AML-193 (cell line): ENCODE measurements at places on chromosomes 6 and 20.
A peak's percentile ranks its signal among the peaks of the same experiment; 100 is the strongest.

DNA sequence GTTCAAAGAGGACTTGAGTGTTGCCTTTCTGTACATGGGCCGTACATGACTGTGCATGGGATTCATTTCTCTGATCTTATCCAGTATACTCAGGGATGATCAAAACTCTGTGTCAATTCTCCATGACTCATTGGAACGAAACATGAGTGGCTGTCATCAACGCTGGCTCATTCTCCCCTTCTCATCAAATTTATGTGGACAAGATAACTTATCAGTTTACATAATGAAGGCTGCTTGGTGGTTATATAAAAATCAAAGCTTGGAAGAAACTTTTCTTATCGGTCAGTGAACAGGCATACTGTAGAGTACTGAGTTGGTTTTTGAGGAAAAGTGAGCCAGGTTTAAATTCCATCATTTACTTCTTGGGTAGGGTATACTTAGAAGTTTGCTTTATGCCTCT, 24.9 kb downstream of the CRISP1 start:
- no peak for DNase-seq

- DNase-seq, result no peak
Observed at GRCh38 chr20:19691125-19691524, 66.9 kb upstream of the RIN2 start.

GRCh38 chr20:32326504-32326845, 31.7 kb upstream of the ASXL1 start:
- DNase-seq, result no peak

- DNase-seq, result peak; percentile 21
Observed at GRCh38 chr20:57596998-57597939, 23.0 kb downstream of the ZBP1 start.

GRCh38 chr6:20237677-20238460, 25.6 kb upstream of the MBOAT1 start:
- DNase-seq, result no peak

GRCh38 chr6:109872968-109873545, 105.1 kb upstream of the GPR6 start:
- peak; percentile 87 for DNase-seq

- DNase-seq, result no peak
Observed at GRCh38 chr6:110530671-110531070, 54.3 kb upstream of the SLC22A16 start.

DNA sequence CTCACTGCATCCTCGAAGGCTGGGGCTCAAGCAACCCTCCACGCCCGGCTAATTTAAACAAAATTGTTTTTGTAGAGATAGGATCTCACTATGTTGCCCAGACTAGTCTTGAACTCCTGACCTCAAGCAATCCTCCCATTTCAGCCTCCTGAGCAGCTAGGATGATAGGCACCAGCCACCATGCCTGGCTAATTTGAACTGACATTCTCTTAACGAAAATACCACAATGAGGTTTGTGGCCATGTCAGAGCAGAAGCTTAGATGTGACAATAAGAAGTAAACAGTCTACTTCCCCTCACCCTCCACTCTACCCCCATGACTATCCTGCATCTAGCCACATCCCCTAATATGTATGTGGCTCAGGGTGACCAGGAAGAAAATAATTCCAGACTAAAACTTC, 74.8 kb upstream of the PLCB4 start:
- DNase-seq, result no peak

- no peak for DNase-seq
Observed at GRCh38 chr20:3767110-3767426, 485 bp downstream of the ADISSP start.

- no peak for DNase-seq
Observed at GRCh38 chr6:131761060-131761761, 46.6 kb upstream of the ENPP1 start.

DNA sequence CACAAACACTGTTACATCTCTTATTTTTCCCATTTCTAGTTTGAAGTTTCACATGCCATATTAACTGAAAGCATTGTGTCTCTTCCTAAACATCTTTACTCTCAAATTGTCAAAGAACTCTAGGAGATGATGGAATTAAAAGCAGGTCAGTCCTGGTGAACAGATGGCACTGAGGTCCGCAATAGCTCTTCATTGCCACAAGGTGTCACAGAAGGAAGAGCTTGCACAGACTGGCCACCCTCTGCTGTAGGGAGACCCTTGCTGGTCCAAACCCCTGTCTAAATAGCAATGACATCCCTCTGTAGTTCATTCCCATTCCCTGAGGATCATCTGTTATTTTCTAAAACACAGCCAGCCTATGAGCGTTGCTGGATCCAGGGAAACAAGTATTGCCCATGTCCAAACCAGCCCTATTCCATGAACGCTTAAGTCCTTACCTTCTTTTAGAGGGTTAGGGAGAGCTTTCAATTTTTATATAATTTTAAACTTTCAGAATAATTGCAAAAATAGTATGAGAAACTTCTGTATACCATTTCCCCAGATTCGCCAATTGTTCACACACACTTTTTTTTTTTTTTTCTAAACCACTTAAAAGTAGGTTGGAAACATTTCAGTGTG, 10.1 kb upstream of the HDAC2 start:
- DNase-seq, result peak; percentile 63

GRCh38 chr6:40695750-40696415, 108.7 kb upstream of the LRFN2 start:
- DNase-seq, result no peak

DNA sequence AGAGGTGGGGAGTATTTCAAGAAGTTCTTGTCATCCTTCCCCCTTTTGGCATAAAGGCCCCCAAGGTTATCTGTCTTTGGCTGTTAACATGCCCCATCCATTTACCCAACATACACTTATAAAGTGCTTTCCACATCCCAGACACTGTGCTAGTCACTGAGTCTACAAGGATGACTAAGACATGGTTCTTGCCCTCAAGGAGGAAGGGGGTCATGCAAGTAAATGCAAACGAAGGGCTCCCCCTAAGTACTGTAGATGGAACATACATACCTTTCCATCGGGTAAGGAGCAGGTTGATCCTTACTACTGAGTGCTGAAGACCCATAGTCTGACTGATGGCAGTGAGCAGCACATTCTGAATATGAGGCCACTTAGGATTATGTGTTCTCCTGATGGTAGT, 38.3 kb downstream of the HECA start:
- no peak for DNase-seq

- DNase-seq, result no peak
Observed at GRCh38 chr6:11824986-11825385, 46.4 kb upstream of the ADTRP start.

DNA sequence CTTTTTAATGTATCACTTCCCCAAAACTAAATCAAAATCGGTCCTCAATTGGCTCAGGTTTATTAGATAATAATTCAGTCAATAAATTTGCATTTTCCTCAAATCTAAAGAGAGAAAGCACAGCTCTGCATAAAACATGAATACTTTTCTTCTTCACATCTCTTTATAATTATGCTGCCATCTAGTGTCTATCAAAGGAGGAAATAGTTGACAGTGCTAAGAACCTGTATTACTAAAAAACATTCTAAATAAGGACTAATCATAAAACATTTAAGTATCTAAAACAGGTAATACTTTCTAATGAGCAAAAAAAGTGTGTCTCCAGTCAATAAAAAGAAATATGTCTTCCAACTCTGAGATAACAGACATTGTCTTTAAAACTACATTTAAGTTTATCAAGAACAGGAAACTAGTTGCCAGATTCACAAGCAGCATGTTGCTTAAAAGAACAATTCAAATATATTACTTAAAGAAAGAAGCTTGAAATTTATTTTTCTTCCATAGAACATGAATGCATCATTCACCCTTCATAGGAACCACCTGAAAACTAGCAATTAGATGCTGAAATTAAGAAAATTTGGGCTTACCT, 56.5 kb upstream of the DST start:
- DNase-seq, result peak; percentile 67

DNA sequence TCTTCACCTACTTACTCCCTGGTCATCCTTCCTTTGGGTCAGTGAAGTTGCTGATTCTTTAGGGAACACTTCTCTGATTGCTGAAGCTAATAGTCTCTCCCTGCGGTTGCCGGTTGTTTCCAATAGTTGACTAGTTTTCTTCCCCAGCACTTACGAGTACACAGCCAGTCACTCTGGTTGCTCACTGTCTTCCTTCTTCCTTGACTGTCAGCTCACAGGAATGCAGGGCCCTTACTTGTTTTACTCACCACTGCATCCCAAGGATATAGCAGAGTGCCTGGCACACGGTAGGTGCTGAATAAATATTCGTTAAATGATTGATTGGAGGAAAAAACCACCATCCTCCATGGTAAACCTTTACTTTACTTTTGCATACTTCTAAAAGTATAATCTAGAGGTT, 345.0 kb downstream of the QKI start:
- DNase-seq, result no peak

DNA sequence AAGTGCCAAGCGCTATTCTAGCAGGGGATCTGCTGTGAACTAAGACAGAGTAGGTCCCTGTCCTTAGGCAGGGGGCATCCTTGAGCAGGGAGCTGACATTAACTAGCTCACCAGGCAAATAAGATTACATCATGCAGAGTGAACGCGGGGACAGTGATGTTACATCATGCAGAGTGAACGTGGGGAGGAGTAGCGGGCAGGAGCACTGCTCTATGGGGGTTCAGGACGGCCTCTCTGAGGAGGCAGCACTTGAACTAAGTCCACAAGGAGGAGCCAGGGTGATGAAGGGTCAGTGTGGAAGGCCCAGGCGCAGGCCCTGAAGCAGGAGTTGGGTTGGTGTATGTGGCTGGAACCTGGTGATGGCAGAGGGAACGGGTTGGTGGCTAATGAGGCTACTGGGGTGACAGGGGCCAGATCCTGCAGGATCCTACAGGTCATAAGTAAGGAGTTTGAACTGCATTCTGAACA, 38.7 kb downstream of the KAT14 start:
- no peak for DNase-seq

- DNase-seq, result no peak
Observed at GRCh38 chr20:3014179-3014578, 29.2 kb upstream of the GNRH2 start.

DNA sequence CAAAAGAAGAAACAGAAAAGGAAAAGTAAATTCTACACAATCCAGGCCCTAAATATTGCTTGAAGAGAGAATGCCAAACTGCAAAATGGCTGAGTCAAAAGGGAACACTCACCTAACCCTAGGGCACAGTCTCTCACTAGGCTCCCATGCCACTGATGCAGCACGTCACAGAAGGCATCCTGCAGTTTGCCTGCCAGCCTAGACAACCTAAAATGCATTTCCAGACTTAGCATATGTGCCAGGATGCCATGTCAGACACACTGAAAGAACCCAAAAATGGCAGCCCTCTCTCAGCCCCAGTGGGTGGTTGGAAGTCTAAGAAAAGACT, 10.6 kb upstream of the SIRPD start:
- no peak for DNase-seq

DNA sequence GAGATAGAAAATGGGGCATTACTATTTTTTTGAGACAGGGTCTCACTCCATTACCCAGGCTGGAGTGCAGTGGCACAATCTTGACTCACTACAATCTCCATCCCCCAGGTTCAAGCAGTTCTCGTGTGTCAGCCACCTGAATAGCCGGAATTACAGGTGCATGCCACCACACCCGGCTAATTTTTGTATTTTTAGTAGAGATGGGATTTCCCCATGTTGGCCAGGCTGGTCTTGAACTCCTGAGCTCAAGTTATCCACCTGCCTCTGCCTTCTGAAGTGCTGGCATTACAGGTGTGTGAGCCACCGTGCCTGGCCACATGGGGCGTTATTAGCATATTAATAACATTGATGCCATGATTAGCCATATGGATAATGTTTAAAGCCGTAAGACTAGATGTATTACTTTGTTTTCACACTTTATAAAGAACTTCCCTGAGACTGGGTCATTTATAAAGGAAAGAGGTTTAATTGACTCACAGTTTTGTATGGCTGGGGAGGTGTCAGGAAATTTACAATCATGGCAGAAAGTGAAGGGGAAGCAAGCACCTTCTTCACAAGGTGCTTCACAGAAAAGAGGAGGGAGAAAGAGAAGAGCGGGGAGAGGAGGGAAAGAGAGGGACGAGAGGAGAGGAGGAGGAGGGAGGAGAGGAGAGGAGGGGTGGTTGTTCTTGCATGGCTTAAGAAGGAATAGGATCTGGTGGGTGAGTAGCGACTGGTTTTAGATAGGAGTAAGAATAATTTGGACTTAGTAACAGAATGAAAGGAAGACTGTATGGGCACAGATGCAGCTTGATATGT, 51.9 kb downstream of the MYO6 start:
- DNase-seq, result no peak

GRCh38 chr20:34771680-34772081, 53.8 kb downstream of the NCOA6 start:
- DNase-seq, result no peak

GRCh38 chr20:17273717-17274116, 46.9 kb downstream of the PCSK2 start:
- no peak for DNase-seq

- peak; percentile 71 for DNase-seq
Observed at GRCh38 chr6:6277413-6277812, 43.0 kb downstream of the F13A1 start.
